T1000 (cell line): ENCODE measurements at places on chromosomes 2 and 18.

DNA sequence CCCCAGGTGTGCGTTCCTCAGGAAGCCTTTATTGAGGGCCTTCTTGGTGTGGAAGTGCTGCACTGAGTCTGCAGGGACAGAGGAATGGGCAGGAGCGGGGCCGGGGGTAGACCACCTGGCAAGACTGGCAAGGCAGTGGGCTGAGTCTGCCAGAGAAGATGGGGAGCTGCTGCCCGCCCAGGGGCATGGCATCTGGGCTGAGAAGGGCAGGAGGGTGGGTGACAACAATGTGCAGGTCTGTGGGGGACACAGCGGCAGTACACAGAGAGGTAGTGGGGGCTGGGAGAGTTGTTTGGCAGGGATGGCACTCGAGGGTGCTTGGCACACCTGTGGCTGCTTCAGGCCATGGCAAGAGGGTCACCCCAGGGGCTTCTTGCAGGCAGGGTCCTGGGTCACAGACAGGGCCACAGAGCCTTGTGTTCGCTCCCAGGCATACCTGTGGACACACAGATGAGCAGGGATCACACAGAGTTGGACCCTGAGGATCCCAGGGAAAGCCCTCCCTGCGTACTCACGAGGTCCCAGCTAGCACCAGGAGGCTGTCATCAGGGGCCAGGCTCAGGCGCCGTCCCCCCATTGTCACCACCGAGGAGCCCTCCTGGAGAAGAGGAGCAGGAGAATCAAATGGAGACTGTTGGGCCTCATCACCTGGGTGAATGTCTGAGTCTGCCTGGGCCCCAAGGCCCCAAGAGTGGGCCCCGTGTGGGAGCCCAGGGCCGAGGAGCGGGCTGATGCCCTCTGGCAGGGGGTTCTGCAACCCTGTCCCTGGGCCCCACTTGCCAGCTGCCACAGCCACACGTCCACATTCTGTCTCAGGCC is 3.4 kb upstream of the OXER1 start:
- DNase-seq = no peak

DNA sequence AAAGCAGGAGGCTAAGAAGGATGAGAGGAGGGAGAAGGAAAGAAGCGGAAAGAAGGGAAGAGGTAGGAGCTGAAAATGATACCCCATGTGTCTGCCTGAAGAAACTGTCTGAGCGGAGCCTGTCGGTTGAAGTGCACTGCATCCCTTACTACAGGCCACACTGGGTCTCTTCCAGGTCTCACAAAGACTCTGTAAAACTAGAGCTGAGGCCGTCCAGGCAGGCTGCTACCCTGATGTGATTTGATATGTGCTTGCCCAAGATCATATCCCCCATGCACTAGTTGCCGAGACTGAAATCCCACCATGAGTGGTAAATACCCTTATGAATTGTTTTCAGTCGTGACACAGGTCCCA is 134.4 kb downstream of the MAIP1 start:
- no peak for DNase-seq

- DNase-seq = no peak
Measured at GRCh38 chr2:85327160-85327821, 498 bp downstream of the TGOLN2 start.

- DNase-seq = no peak
Measured at GRCh38 chr2:38099099-38100028, 23.4 kb upstream of the CYP1B1 start.

DNA sequence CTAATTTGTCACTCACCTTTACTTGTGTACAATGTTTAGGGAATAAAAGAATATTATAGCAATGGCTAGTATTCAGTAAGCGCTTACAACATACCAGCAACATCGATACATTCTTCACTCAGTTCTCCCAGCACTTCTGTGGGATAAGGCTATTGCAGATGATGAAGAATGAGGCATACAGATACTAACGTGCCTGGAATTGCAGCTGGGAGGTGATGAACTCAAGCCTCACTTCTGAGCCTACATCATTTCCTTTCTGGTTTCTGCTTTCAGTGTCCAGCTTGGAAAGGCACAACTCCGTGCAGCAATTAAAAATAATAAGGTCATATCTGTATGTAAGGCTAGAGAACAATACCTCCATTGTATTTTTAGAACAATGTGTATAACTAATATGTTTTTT is 95.4 kb upstream of the AQP4 start:
- DNase-seq = no peak

DNA sequence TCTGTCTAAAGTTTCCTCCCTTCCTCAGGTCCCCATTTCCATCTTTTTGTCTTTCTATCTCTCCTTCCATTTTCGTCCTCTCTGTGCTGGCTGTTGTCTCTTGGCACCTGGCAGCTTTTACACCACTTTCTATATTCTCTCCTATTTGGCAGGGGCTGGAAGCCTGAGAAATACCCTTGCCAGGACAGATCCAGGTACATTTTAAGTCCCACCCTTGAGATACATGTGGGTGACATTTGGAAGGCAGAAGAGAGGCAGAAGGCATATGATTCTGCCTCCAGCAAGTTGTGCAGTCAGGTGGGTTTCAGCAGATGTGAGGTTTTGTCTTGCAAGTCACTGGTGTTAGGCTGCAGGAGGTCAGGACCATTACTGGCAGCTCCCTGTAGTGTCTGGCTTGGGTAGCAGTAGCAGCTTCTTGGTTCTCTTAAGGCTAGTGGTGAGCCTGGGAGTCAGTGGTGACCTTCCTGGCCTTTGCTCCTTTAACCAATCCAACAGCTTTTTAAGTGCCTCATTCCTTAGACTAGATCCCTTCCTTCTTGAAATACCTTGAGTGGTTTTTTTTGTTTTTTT is 90.1 kb downstream of the CAPN13 start:
- no peak for DNase-seq

DNA sequence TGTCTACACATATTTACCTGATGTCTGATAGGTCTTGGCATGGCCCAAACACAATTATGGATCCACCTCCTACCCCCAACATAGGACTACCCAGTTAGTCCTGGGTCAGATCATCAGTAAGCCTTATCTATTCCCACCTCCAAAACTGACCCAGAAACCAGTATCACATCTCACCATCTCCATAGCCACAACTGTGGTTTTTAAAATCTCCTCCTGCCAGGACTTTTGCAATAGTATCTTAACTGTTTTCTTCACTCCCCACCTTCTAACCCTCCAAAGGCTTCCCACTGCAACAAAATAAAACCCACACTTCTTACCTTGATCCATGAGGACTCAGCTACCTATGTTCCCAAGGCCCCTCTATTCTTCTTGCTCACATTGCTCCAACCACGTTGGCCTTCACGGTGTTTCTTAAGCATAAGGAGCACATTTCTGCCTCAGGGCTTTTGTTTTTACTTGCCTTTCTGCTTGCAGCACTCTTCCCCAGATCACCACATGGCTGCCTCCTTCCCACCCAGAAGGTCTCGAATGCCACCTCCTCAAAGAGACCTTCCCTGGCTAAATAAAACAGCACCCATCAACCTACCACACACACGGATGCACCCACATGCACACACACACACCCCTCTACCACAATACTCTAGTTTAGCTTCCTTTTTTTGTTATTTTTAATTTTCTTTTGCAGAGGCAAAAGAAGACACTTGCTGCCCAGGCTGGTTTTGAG is 125.9 kb upstream of the SLC1A4 start:
- no peak for DNase-seq

GRCh38 chr18:47737956-47738355 is 192.5 kb downstream of the SMAD2 start:
- no peak for DNase-seq

DNA sequence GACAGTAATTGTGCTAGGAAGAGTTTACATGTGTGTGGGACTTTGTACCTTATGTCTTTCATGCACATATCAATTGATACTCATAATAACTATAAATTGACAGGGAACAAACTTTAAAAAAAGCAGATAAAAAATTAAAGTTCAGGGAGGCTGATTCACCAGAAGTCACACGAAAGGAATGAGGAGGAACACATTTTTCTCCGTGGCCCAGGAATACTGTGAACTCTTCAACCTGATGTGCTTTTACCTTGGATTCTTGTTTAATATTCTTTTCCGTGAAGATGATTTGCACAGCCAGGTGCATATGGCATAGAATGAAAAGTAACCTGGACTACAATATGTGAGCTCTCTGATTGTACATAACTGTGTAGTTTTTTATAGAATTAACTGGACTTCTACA is 326.3 kb downstream of the CDH7 start:
- DNase-seq = no peak

DNA sequence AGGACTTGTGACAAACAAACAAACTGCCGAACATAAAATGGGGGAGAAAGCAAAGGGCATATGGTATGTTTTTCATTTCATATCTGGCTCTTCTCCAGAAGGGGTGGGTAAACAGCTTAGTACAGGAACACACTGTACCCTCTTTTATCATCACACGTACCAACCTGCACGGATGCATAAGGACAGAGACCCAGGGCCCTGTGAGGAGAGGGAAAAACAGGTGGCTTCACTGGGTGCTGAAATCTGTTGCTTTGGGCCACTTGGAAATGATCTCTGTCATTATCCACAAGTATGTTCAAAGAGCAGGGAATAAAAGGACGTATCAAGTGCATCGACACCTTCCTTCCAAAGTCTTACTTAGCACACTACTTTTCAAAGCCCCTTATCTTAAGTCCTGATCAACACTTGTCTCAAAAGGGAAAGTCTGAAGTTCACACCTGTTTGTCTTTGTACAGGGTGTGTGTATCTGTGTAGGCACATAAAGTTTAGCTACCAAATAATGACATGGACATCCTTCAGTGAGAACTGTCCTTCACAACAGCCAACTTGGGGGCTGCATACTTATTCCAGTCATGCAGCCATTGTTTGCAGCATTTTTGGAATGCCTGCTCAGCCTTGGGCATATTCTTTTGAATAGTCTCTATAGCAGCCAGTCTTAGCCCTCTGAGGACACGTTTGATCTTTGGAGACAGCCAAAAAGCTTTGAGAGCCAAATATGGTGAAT is 60.6 kb downstream of the IRS1 start:
- DNase-seq = no peak

DNA sequence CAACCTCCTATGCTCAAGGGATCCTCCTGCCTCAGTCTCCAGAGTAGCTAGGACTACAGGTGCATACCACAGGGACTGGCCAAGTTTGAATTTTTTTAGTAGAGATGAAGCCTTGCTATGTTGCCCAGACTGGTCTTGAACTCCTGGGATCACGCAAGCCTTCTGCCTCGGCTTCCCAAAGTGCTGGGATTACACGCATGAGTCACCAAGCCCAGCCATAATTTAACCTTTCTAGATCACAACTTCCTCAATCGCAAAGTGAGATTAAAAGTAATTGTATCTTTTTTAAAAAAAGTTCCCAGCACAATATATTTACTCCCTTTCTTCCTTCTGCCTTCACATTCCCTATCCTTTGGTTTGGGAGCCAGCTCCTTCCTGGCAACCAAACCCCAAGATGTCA is 5.8 kb upstream of the PPP1CB start:
- DNase-seq = no peak

GRCh38 chr2:25363733-25364132 is 22.0 kb upstream of the DNMT3A start:
- DNase-seq = no peak

DNA sequence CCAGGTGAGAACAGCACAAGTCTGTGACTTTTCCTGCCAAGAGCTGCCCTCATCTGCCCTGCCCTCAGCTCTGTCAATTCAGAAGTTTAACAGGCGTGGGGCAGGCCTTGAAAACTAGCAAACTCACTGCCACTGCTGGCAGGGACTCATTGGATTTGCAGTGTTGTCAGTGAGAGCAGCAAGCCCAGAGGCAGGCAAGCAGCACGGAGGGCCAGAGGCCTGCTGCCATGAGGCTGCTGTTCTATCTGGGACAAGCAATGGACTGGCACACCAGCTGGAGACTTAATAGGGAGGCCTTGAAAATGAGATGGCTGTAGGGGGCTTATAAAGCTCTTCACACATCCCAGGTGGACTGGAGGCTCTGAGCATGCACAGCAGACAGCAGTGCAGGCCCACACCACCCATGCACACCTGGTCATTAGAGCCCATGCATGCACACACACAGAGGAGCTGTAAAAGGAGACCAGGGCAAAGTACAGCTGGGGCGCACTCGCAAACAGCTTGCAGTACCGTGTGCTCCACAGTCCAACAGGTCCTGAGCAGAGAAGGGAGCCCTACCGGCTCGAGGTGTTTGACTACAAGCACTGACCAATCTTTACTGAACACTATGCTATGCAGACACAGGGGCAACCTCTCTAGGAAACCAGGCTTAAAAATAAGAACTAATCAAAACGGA is 28.7 kb downstream of the MGAT4A start:
- DNase-seq = no peak

DNA sequence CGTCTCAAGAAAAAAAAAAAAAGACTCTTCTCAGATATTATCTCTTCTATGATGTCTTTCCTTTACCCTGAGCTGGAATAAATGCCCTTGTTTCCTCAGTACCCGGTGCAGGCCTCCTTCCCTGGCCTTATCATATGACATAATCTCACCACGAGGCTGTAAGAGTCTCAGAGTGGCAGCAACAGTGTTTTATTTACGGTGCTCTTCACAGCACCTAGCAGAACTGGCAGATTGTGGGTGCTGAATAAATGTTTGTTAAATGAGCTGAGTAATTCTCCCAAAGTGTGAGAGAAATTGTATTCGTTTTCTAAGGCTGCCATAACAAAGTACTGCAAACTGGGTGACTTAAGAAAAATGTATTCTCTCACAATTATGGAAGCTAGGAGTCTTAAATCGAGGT is 82.8 kb upstream of the CD28 start:
- DNase-seq = no peak

GRCh38 chr2:8524388-8524787 is 157.5 kb upstream of the ID2 start:
- no peak for DNase-seq

DNA sequence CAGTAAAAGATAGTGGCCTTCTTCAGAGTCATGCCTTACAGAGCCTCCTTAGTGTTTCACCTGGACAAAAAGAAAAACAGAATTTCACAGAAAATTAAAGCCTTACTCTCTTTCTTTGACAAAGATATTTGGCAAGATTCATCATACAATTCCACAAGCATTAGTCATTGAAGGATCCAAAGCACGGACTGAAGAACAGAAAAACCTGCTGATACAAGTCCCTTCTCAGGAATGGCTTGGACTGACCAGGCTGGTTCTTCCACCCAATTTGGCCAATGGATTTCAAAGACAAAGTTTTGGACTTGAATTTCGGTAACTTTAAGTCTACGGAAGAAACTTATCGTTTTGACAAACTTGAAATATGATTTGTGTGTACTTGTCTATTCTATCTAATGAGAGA is 39.1 kb upstream of the GALNT3 start:
- no peak for DNase-seq

DNA sequence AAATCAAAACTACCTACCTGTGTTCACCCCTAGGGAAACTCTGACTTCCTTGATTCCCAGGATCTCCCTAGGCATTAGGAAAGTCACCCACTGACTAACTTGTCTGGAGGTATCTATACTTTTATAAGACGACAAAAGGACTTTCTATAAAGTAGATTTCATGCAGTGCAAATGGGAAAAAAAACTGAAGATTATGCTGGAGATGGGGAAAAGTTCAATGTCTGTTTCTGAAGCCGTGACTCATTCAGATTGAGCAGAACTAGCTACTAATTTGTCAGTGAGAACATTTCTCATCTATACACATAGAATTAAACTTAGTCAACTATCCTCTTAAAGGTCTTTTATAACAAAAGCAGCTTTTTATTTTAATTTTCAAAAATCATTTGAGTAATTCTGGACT is 6.0 kb downstream of the SEPTIN10 start:
- DNase-seq = no peak
